ENCODE measurements at places on chromosomes 16 and 17.
A peak's percentile ranks its signal among the peaks of the same experiment; 100 is the strongest.

DNA sequence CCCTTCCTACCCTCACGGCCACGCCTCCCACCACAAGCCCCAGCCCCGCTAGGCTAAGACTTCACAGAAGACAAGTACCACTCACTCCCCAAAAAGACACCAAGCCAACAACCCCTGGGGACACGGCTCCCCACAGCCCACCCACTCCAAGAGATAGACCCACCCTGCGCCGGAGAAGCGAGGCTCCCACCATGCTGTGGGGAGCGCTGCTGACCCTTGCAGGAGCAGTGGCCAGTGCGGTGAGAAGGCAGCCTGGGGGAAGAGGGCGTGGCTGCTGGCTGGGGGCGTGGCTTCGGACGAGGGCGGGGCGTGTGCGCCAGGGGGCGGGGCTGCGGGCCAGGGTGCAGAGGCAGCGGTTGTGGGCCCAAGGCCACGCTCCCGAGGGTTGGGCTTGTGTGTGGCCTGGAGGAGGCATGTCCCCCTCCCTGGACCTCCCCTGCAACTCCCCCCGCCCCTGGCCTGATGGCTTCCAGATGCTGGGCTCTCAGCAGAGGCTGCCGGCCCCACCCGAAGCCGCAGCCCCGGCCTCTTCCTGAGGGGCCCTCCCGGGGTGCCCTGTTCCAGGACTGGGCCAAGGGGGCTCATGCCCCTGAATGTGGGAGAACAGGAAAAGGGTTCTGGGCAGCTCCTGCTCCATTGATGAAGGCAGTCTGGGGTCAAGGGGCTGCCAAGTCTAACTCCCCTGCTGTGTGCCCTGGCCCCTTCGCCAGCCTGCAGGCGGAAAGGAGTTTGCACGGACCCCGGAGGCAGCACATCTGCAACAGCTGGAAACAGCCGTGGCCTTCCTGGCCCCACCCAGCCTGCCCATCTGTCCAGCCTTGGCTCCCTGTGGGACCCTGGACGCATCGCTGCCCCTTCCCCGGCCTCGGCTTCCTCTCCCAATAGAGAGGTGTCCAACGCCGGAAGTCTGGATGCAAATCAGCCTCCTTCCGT, 9.1 kb downstream of the TFAP4 start:
- DNase-seq: peak; percentile 79

DNA sequence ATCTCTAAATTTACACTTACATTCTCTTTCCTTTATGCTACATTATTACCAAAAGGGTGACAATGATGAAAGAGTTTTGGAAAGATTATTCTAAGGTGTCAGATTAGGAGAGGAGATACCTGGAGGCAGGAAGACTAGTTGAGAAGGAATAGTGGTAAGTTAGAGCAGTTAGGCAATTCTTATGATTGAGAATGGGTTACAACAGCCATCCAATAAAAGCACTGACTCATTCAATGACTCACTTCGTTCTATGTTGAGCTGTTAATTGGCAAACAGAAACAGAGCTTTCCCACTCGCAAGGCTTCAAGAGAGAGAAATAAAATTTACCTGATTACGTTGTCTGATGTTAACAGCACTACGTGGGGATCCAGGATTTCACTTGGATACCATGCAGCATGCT, 5.8 kb downstream of the NUP88 start:
- DNase-seq: peak; percentile 85

- DNase-seq: no peak
Observed at GRCh38 chr17:45889579-45889978, 4.8 kb upstream of the MAPT start.

DNA sequence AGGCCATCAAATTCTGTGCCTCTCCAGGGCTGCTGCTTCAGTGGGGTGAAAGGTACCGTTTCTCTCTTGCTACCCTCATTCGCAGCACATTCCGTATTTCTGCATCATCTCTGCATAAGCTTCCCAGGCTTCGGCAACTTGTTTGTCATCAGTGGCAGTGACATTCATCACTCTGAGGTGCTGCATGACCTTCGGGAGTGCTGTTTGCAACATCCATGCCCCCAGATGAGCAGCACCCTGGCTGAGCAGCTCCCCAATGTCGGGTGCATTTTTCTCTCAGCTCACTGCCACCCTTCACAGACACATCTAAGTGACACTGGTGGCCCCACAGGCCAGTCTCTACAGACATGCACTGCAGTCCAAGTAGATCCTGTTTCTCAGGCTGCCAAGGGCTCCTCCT, 3.8 kb downstream of the CREBBP start:
- peak; percentile 80 for DNase-seq

DNA sequence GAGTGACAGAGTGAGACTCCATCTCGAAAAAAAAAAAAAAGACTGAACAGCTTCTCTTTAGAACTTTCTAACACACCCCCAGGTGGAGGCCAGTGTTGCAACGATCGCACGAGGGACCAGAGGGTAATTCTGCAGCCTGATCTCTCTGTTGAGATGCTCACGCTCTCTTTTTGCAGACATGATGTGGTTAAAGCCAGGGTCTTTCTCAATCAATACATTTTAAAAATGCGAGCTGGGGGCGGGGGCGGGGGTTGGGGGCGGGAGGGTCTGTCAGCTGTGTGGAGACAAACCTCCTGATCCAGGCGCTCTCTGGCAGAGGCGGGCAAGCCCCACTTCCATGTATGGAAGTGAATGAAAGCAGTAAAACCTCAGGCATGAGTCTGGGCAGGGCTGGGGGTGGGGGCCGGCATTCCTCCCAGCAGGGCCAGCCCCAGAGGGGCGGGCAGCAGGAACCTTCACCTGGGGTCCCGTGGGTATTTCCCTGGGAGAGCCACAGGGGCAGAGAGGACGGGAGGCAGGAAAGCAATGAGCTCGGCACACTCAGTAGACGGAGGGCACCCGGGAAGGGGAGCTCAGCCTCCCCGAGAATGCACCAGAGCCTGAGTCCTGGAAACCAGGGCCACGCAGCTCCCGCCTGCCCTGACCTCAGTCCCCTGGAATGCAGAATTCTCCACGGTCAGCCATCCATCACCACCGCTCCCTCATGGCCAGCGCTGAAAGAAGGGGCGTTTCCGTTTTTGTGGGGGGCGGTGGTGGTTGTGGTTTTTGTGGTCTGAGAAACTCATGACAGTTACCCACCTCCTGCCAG, 28.0 kb downstream of the NXN start:
- DNase-seq: peak; percentile 90

DNA sequence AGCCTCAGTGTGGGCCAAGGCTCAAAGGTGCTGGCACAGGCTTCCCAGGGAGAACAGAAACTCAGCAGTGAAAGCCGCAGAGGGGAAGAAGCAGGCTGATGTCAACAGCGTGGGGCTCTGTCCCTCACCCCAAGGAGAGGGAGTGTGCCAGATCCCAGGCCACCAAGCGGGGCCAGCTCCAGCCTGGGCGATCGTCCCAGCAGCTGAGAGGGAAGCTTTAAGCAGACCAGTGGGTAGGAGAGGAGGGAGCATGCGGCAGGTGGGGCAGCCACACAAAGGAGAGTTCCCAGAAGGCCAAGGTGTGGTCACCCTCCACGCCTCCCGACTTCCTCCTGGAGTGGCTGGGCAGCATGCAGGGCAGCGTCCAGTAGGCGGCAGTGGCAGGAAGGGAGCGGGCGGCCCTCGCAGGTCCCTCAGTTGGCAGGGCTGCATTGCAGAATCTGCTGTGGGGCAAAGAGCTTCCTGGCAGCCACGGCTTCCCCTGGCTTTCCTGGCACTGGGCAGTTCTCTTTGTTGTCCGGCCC, 6.0 kb downstream of the SYNGR2 start:
- DNase-seq: no peak

DNA sequence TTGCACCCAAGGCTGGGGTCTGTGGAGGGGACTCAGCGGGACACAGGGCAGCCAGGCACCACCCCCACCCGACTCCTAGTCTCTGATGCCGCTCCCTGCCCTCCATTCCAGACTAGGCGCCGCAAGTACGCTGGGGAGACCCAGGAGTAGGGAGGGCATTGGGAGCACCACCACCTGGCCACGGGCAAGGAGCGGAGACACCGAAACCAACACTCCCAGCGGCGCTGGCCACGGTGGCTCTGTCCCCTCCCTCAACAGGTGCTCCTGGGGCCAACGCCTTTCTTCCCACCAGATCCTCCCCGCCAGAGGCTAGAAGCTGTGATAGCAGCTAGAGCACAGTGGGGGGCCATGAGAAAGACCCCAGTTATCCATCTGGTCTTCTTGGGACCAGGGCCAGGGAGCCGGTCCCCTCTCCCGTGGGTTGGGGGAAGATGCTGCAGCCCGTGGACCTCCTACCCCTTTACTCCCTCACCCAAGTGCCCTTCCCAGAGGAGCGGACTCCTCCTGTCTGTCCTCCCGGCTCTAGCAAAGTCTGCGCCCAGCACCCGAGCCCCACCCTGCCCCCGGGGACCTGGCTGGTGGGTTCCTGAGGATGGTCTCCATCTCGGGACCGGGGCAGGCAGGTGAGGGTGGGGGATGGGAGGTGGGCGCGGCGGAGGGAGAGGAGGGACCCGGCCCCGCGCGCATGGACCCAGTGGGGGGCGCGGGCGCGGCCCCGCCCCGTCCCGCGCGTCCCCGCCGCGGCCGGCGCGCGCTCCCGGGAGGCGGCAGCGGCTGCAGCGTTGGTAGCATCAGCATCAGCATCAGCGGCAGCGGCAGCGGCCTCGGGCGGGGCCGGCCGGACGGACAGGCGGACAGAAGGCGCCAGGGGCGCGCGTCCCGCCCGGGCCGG, at the start of gene SYNGR3:
Gene SYNGR3, plus strand, starts transcription at position 762 of the 892 bp plus-strand sequence. CDS start 133 bp downstream, outside the sequence.
- DNase-seq: no peak

GRCh38 chr17:73610331-73610911, 33.8 kb downstream of the SDK2 start:
- no peak for DNase-seq

GRCh38 chr16:74729783-74730683, 29.4 kb upstream of the MLKL start:
- DNase-seq: peak; percentile 72

Data from amniotic epithelial cell (primary cell).